Left ventricle myocardium superior (tissue), 1 donor: ENCODE measurements at places on chromosomes 2 and 18. TPM values are rescaled to one million over a fixed set of nuclear protein-coding genes. Genes with fewer than 3 reads are reported as not detected.
A peak's percentile ranks its signal among the peaks of the same experiment; 100 is the strongest.

GRCh38 chr2:29238497-29238896, 123.3 kb downstream of the CLIP4 start:
- DNase-seq, result no peak

DNA sequence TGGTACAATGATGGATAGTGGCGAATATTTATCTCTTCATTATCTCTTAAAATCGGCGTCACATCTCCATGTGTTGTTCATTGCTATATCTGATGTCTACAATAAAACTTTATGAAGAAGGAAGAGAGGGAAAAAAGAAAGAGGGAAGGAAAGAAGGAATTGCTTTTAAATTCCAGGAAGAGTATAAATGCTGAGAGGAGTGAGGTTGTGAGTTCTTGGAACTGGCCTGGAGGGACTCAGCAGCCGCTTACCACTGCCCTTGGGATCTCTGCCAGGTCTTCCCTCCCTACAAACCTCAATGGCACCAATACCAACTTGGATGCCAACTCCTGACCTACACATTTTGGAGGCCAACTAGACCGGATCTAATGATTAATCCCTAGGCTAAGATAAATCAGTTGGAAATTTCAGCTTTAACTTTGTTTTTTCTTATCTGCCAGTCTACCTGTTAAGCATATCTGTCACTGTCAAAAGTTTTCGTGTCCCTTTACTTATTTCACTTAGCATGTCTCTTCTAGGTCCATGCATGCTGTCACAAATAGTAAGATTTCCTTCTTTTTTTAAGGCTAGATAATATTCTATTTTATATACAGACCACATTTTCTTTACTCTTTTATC, 9.8 kb downstream of the SCN9A start:
- DNase-seq, result no peak

CTNNA2 gene
- total RNA-seq, result not detected

GALNT3 gene
- 0.17 TPM for total RNA-seq

GAL3ST2 gene
- not detected for total RNA-seq

DOK6 gene
- total RNA-seq, result 15.5 TPM

KIAA2012 gene
- total RNA-seq, result not detected

DNA sequence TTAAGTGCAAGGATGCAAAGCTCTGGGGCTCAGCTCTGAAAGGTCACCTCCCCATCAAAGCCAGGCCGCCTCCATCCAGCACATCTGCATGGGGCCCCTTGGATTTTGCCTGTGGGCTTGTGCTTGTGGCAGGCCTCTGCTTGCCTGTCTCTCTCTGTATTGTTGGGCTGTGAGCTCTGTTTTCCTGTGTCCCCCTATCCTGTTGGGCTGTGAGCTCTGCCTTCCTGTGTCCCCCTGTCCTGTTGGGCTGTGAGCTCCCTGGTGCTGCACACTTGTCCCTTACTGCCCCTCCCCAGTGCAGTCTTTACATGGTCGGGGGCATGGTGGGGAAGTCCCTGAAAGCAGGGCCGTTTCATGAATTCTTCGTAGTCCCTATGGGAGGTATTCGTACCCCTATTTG, 49.2 kb upstream of the PDIA6 start:
- no peak for DNase-seq

DNA sequence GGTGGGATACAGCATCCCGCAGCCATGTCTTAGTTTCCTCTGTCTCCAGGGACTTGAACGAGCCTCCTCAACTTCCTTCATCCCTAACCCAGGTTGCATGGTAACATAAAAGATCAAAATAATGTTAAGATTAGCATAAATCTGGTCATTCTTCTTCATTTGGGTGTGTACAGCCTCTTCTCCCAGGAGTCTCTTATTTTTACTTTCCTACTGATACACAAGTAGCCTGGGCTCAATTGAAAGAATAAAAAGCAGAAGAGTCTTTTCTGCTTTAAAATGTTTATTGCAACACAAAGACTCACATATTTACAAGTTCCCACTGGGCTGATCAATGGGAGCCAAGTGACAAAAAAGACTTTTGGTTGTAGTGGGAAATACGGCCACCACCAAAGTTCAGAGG, 137.9 kb upstream of the PID1 start:
- no peak for DNase-seq

DNA sequence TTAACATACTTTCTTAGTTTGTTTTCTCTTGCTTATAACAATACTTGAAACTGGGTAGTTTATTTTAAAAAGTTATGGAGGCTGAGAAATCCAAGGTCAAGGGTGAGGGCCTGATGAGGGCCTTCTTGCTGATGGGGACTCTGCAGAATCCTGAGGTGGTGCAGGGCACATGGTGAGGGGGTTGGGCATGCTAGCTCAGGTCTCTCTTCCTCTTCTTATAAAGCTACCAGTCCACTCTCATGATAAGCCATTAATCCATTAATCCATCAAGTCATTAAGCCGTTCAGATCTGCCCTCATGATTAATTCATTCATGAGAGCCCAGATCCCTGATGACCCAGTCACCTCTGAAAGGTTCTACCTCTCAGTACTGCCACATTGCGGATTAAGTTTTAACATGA, 21.4 kb downstream of the ALMS1 start:
- DNase-seq, result no peak

FSHR gene
- 0.20 TPM for total RNA-seq

- no peak for DNase-seq
Measured at GRCh38 chr2:211800001-211800400, 738.6 kb downstream of the ERBB4 start.

DNA sequence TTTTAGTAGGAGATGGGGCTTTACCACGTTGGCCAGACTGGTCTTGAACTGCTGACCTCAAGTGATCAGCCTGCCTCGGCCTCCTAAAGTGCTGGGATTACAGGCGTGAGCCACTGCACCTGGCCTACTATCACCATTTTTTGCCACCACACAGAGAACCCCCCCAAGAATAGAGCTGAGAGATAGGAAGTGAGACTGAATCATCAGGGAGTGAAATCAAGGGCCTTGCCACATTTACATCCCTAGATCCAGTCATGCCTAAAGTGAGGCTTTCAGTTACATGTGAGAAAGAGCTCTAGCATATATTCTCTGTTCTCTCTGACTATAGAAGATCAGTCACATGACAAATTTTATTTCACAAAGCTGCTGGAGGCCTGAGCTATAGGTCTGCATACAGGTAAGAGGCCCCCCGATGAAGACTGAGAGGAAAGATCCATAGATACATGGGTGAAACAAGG, 28.0 kb upstream of the KCMF1 start:
- no peak for DNase-seq

RESP18 gene
- not detected for total RNA-seq

DNA sequence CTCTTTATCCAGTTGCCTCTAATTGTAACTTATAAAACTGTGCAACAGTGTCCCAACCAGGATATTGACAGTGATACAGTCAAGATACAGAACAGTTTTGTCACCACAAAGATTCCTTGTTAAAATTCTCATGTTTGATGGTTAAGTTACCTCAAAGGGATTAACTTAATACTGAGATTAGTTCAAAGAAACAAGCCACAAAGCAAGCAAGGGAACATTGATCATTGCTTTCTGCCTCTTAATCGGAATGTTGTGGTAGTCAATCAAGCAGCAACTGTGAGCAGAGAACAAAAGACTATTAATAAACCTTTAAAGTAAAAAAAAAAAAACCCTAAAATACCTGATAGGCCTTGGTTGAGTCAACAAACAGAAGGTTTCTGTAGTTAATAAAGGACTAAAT, 352.3 kb downstream of the PARD3B start:
- DNase-seq, result no peak

KCNE4 gene
- 3.0 TPM for total RNA-seq

- peak; percentile 83 for DNase-seq
Measured at GRCh38 chr2:217995731-217996231, 7.0 kb downstream of the TNS1 start.

- no peak for DNase-seq
Measured at GRCh38 chr2:74384051-74384450, 3.9 kb upstream of the DCTN1 start.

SKA1 gene
- 0.20 TPM for total RNA-seq

DNA sequence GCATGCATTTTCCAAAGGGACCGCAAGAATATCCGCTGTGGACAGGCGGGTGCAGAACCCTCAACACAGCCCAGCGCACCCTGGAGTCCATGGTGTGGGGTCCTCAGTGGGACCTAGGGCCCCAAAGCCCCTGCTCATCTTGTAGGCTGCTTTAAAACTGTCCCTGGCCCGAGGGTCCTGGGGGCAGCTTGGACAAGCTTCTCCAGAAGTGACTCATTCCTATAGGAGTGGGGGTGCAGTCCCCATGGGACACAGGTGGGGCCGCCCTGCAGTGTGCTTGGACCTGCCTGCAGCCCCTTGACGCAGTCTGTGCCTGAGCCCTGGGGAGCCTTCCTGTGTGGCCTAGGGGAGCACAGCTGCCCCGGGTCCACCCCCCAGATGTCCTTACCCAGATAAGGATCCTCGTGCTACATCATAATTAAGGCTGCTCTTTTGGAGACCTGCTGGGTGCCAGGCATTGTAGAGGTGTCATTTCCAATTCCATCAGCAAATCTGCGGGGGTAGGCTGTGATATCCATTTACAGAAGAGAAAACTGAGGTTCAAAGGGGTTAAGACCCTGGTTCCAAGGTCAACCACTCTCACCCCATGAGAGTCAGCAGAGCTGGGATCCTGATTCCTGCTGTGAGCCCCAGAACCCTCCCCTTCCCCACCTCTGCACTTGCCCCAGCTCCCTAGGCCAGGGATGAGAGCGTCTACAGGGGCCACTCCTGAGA, 1.7 kb upstream of the HS6ST1 start:
- DNase-seq, result no peak

DNA sequence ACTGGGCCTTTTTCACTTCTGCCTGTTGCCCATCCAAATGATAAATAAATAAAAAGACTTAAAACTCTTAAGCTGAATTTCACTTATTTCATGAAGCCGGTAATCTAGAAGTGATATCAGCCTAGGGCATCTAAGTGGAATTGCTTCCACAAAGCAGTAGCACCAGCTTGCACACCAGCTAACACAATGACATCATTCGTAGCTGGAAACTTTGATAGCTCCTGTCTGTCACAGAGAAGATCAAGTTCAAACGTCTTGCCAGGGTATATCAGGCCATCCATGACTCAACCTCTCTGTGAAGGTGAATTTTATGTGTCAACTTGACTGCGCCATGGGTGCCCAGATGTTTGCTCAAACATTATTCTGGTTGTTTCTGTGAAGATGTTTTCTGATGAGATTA, 161.7 kb upstream of the MYT1L start:
- DNase-seq, result no peak
